Cerebellum (tissue), 4 donors: ENCODE measurements at places on chromosomes 5 and 9.

GRCh38 chr5:91910655-91911054, 527.5 kb upstream of the ARRDC3 start:
- DNase-seq, result no peak

- DNase-seq, result no peak
Observed at GRCh38 chr5:172849606-172850453, 15.8 kb downstream of the ERGIC1 start.

DNA sequence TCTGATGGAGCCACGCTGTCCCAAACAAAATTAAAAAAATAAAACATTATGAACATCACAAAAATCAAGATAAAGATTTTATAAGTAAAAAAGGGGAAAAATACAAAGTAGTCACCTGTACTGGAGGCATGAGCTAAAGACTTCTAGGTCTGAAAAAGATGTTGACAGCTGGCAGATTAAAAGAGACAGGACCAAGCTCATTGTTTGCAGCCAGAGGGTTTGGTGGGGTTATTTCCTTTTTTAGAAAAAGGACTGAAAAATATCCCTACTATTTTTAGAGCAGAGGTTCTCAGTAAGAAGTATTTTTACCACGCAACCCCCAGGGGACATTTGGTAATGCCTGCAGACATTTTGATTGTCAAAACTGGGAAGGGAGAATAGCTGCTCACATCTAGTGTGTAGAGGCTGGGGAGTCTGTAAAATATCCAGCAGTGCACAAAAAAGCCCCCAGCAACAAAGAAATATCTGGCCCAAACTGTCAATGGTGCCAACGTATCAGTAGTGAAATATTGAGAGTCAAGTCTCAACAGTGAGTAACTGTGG, 353.4 kb downstream of the TLE1 start:
- DNase-seq, result no peak

GRCh38 chr5:107217721-107218130, 453.0 kb downstream of the EFNA5 start:
- peak; percentile 32 for DNase-seq

DNA sequence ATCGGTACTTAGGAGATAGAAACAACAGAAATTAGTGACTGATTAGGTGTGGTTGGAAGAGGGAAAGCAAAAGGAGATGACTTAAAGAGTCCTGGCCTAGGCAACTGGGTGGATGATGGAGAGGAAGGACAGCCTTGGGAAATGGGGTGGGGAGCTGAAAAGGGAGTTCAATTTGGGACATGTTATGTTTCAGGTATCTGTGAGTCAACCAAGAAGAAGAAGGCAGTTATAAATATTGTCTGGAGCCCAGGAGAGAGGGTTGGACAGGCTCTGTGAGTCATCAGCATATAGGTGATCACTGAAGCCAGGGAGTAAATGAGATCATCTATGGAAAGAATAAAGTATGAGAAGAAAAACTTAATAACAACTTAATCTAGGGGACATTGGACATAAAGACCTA, 357.7 kb downstream of the NPR3 start:
- DNase-seq, result no peak
